ENCODE measurements at places on chromosomes 7 and 10. TPM values are rescaled to one million over a fixed set of nuclear protein-coding genes. Genes with fewer than 3 reads are reported as not detected.

Gene WNT8B
- total RNA-seq: not detected

Gene FRAT2
- 12.9 TPM for total RNA-seq

Gene NEUROG3
- total RNA-seq: not detected

Gene DNAH11
- total RNA-seq: 6.1 TPM

Gene PSMG3
- 97.7 TPM for total RNA-seq

DNA sequence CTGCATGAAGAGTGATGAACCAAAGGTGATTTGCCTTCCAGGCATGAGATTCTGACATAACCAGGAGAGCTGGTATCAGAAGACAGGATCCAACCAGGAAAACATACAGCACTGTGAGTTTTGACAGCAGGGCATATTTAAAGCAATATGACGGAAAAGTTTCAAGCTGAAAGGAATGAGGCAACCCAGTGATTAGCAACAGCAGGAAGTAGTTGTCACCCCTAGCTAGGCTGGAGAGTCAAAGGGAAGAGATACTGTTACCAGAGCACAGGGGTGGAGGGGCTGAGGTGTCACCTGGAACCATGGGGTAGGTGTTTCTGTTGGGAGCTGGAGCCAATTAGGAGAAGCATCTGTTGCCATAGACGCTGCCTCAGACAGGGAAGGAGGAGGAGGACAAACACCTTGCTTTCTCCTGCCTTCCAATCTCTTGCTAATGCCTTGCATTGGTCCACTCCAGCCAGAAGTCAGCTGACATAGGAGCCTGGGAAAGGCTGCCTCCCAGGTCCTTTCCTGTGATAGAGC, 125.4 kb upstream of the SORCS3 start:
- DNase-seq: no peak

DNA sequence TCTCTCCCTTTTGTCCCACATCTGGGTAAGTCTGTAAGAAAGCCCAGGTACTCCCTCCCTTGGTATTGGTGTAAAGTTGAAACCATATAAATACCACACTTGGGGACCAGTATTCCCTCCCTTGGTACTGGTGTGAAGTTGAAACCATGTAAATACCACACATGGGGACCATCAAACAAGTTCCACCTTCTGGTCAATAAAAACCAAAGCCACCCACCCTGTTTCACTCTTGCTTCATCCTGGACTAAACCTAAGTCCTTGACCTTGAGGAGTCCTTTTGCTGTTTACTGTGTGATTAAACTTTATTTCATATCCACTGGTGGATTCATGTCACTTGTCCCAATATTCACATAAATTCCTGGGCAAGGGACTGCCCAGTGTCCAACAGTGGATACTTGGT, 8.4 kb downstream of the P4HA1 start:
- DNase-seq: no peak

GRCh38 chr10:69624245-69624786, 5.7 kb upstream of the FAM241B start:
- DNase-seq: no peak

DNA sequence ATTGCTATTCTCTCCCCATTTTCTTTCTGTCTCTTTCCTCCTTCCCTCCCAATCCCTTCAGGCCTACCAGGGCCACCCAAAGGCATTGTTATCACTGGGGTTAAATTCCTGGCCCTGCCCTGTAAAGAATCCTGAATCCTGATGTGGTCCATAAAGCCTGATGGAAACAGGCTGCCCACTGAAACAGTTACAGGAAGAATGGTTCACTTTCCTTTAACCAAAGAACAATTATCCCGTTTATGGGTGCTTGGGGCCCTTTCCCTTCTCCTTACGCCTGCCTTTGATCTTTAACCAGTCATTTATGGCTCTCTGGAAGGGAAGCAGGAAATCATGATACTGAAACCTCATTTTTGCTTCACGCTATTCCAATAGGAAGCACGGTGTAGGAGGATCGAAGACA, 273.1 kb upstream of the NEBL start:
- no peak for DNase-seq

GRCh38 chr7:151272877-151273276, 24.4 kb upstream of the SMARCD3 start:
- DNase-seq: no peak

GRCh38 chr10:68154211-68154497, 44.9 kb downstream of the MYPN start:
- peak; percentile 32 for DNase-seq

- peak; percentile 2 for DNase-seq
Observed at GRCh38 chr7:57867884-57868701, 418.1 kb downstream of the ZNF716 start.

DNA sequence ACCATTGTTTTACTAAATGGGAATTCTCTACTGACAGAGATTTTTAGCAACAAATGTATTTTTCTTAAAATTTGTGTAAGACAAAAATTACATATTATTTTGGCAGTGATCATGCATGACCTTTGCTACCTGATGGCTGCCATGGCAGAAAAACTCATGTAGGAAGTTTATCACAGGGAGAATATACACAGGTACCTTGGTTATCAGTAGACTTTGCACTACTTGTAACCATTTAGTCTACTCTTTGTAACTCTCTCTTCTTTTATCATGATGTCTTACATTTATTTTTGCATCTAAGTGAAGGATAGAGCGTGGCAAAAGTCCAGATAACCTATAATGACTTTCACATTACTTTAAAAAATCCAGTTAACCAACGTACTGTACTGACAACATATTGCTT, 34.1 kb downstream of the REEP3 start:
- no peak for DNase-seq

GRCh38 chr7:110432061-110432553, 658.8 kb upstream of the LRRN3 start:
- no peak for DNase-seq

GRCh38 chr7:128672927-128673517, 930 bp downstream of the GARIN1A start:
- DNase-seq: no peak

- no peak for DNase-seq
Observed at GRCh38 chr10:26706936-26707335, 9.4 kb downstream of the PDSS1 start.

DNA sequence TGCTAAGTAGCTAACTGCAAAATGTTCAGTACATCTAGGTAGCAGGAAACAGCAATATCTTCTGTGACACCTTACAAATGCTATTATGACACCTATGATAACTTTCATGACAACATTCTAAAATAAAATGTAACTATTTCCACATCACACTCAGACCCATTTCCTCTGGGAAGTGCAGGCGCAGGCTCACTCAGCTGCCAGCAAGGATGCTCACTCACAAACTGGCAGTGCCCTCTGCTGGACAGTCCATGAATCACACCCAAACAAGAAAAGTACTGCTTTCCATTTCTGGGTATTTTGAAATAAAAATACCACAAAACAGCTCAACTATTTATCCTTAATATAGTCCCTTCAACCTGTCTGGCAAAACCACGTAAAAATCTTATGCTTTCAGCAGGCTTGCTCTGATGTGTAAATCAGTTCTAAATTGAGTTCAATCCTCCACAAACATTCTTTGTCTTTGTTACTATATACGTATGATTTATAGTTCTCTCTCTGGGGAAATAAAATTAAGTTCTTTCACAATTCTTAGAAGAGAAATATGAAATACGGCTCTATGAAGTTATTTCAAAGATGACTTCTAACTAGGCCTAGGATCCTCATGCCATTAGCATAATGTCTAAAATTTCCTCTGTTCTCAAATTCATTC, 176.6 kb downstream of the PARD3 start:
- DNase-seq: peak; percentile 62

- no peak for DNase-seq
Observed at GRCh38 chr10:43237128-43237527, 29.7 kb downstream of the RASGEF1A start.

GRCh38 chr7:158700008-158700407, 4.6 kb downstream of the NCAPG2 start:
- DNase-seq: no peak

GRCh38 chr10:96895662-96896424, 63.7 kb downstream of the LCOR start:
- DNase-seq: no peak

- DNase-seq: peak; percentile 12
Observed at GRCh38 chr7:155660059-155660757, 15.7 kb downstream of the RBM33 start.

DNA sequence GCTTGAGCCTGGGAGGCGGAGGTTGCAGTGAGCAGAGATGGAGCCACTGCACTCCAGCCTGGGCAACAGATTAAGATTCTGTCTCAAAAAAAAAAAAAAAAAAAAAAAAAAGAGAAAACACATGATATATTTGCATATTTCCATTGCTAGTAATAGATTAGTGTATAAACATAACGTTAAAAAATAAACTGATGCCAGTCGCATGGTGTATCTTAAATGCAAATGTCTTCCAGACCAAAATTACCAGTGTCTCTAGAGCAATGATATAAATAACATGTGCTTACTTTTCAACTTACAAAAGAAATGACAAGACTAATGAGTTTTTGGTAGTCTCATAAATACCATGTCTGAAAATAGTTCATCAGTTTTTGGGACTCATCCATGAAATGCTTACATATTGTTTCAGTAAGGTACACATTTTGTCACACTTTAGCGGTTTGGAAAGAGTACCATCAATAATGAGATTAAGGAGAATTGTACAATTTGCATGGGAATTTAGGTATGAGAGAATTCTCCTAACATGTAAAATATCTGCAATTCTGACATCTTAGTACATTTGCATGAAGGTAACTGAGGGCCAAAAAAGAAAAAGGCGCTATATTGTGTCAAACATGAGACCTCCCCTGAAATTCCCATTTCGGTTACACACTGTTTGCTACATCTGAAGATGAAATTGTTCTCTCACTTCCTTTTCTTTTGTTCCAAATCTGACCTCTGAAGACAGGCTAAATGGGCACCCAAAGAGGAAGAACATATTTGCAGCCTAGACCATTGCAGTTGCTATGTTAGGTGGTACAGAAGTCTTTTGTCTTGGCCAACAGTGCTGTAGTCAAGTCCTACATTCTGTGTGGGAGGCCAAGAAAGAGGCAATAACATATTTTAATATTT, 51.5 kb upstream of the PIP4K2A start:
- DNase-seq: no peak

Data from HT1080 (cell line).